ENCODE measurements at places on chromosomes 12 and 14.

DNA sequence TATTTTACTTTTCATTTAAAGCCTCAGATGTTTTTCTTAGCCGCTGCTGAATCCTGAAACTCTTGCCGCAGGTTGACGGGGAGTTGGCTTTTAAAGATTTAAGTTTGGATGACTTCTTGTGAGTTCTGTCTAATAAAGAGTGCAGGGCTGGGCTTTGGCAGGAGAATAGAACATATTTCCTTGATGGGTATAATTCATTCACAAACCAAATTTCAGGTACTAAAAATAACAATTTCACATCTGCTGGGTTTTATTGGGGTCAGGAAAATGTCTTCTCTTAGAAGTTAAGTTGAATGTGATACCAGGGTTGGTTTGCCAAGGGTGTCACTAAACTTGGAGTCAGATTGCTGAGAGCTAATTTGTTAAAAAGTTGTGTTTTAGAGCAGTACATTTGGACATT lies 9.7 kb downstream of the SP1 start:
- no peak for DNase-seq

DNA sequence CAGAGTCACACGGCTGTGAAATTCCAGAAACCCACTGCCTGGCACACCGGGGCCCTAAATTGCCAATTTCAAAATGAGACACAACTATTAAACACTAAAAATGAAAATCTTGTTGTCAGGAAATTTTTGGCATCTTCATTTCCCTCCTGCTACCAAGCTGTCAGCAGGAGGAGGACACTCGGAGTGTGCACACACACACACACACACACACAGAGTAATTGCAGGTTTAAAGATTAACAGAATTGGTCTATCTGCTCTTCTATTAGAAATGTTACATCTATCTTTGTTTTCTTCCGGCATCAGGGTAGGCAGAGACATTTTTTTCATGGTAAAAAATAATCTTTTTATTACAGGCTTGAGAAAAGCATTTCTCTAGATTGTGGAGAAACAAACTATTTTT lies 314.2 kb downstream of the EGLN3 start:
- no peak for DNase-seq

DNA sequence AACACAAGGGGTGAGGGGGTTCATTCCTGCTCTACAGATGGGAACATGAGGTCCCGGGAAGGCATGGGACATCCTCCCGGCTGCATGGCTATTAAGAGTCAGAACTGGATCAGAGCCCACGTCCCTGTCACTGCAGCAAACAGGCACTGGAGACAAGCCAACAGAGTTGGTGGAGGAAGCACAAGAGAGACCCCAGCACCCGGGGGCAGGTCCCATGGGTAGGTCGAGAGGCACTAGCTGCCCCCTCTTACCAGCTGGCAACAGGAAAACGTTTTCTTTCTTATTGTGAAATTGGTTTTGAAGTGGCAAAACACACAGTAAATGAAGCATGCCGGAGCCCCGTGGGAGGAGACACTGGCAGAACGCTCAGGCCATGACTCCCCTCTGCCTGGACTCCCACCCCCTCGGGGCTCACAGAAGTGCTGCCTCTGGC lies 43.6 kb downstream of the SYNE3 start:
- DNase-seq = no peak

- DNase-seq = no peak
Observed at GRCh38 chr12:119915894-119916510, 38.9 kb upstream of the CIT start.

DNA sequence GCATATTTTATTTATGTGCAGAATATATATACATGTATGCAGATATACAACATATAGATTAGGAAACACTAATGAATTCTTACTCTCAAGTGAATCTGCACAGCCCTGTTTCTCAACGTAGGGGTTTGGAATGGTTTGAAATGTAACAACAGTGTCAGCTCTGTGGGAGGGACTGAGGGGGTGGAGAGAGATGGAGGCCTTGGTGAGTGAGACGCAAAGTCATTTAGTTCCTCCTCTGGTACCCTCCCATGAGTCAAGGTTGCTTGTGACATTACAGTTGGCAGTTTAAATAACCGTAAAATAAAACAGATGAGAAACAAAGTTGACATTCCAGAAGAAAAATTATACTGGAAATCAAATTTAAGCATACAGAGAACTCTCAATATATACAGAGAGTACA lies 313.0 kb upstream of the PRKD1 start:
- DNase-seq = no peak

DNA sequence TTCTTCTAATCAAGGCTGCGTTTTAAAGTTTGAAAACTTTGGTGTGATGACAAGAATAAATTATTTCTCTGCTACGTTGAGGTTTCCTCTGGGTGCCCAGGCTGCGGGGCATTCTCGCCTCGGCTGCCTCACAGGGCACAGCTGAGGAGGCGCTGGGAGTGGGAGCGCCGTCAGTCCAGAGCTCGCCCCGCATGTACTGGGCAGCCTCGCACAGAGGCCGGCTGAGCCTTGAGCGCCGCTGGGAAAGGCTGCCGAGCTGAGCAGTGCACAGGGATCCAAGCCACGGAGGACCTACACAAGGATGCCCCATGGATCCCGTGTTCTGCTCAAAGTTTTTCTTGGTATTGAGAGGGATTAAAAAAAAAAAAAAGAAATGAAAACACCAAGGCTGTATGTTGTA lies 11.6 kb downstream of the RFX4 start:
- DNase-seq = no peak

All from iris pigment epithelial cell (primary cell).